ENCODE measurements at places on chromosomes 2 and 18. TPM values are rescaled to one million over a fixed set of nuclear protein-coding genes. Genes with fewer than 3 reads are reported as not detected.

- DNase-seq = no peak
- no peaks in the 10 kb centered on the region for H3K36me3 ChIP-seq
- no peaks in the 10 kb centered on the region for H3K4me1 ChIP-seq
- H3K27me3 ChIP-seq = no peaks in the 10 kb centered on the region
These were observed 109.0 kb downstream of the AQP4 start for GRCh38 chr18:26756556-26756955.

DNA sequence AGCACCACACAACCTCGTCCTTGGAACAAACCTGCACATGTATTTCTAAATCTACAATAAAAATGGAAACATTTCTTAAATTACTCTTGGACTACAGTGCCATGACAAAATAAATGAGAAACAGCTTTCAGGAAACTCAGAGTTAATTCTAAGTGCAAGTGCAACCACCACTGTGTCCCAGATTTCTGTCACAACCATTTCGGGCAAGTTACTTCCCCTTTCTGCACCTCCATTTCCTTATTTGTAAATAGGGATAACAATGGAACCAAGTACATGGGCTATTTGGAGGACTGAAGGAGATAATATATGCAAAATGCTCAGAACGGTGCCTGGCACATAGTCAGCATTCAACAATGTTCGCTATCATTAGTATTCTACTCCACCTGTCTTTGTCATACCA, 93.2 kb downstream of the CACNB4 start:
- no peak for DNase-seq
- no peak overlapping the region for H3K4me3 ChIP-seq
- H3K4me1 ChIP-seq = no peaks in the 10 kb centered on the region
- H3K27me3 ChIP-seq = no peaks in the 10 kb centered on the region
- H3K36me3 ChIP-seq = no peaks in the 10 kb centered on the region

C2orf66 gene
- not detected for total RNA-seq

RND3 gene
- 62.6 TPM for total RNA-seq

KCNG3 gene
- total RNA-seq = 16.5 TPM

- H3K4me1 ChIP-seq = peaks cover 11% of the 10 kb centered on the region
- peaks cover 17% of the 10 kb centered on the region for H3K36me3 ChIP-seq
- H3K4me3 ChIP-seq = no peak overlapping the region
- no peak for DNase-seq
These were observed 56.4 kb downstream of the MAP4K4 start for GRCh38 chr2:101753720-101754490.

SPP2 gene
- not detected for total RNA-seq

DNA sequence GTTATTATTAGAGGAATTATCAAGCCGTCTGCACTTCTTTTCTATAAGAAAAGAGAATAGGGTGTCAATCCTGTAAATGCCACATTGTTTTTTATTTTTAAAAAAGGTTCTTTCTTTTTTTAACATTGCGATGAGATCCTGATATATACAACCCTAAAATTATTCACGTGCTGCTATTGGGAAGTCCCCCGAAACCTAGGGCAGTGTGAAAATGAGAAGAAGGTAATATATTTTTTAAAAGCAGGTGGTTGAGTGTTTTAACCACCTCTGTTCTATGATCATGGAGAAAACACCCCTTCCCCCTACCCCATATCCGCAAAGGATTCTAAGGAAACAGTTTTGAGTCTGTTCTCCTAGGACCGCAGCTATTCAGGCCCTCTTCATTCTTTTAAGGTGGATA, 94.5 kb upstream of the KLHL14 start:
- no peak for DNase-seq
- H3K27me3 ChIP-seq = no peaks in the 10 kb centered on the region
- H3K4me1 ChIP-seq = no peaks in the 10 kb centered on the region
- no peaks in the 10 kb centered on the region for H3K36me3 ChIP-seq
- no peak overlapping the region for H3K4me3 ChIP-seq
- no peak overlapping the region for H3K27ac ChIP-seq

- H3K4me1 ChIP-seq = peaks cover 4% of the 10 kb centered on the region
- no peak for DNase-seq
- no peak overlapping the region for H3K27ac ChIP-seq
- H3K36me3 ChIP-seq = no peaks in the 10 kb centered on the region
- no peaks in the 10 kb centered on the region for H3K27me3 ChIP-seq
These were observed 115.3 kb upstream of the TANK start for GRCh38 chr2:161044921-161045320.

DNA sequence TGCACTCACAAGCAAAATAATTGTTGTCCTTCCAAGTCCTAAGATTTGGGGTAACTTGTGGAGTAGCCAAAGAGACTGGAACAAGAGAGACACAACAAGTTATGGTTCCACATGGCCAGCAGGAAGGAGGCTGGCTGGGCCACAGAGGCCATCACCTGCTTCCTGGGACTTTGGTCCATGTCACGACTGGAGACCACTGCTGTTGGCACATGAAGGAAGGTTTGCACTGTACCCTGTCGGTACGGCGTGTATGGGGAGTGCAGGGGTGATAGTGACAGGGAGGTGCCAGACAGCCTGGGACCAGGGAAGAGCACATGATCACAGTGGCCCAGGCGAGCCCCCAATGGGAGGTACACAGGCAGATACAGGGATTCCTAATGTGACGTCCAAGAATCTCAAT, 15.5 kb downstream of the SLC66A2 start:
- DNase-seq = peak; percentile 9
- H3K36me3 ChIP-seq = no peaks in the 10 kb centered on the region
- H3K27ac ChIP-seq = no peak overlapping the region
- no peaks in the 10 kb centered on the region for H3K27me3 ChIP-seq

DNA sequence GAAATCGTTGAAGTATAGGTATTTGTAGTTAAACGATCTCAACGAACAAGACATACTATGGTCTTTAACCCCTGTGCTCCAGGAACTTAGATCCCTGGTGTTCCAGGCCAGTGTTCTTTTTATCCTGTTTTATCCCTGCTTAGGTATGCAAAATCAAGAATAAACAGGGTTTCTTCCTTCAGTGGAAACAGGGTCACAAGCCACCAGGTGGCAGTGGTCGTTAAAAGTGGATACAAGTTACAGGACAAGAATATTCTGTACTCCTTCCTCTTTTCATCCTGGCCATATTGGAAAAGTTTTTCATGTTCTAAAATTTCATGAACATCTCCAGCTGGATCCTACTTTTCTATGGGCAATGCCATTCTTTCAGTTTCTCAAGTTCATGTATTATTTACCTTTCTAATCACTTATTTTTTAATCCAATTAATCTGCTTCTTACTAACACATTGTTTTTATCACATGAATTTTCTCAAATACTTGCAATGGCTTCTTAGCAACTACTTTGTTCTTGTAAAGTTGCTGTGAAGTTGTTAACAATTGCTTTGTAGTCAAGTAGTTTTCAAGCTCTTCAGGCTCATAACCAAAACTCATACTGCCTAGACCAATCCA, 16.4 kb upstream of the HNMT start:
- peak; percentile 57 for DNase-seq
- no peak overlapping the region for H3K27ac ChIP-seq
- H3K36me3 ChIP-seq = no peaks in the 10 kb centered on the region
- no peaks in the 10 kb centered on the region for H3K27me3 ChIP-seq
- H3K4me3 ChIP-seq = no peak overlapping the region

GRCh38 chr2:83633423-83633822, 825.7 kb downstream of the SUCLG1 start:
- H3K4me1 ChIP-seq = no peaks in the 10 kb centered on the region
- H3K36me3 ChIP-seq = no peaks in the 10 kb centered on the region
- no peak for DNase-seq
- H3K4me3 ChIP-seq = no peak overlapping the region
- no peaks in the 10 kb centered on the region for H3K27me3 ChIP-seq
- H3K27ac ChIP-seq = no peak overlapping the region

All from H9 (cell line).